ENCODE measurements at places on chromosomes 3 and 15. TPM values are rescaled to one million over a fixed set of nuclear protein-coding genes. Genes with fewer than 3 reads are reported as not detected.

DNA sequence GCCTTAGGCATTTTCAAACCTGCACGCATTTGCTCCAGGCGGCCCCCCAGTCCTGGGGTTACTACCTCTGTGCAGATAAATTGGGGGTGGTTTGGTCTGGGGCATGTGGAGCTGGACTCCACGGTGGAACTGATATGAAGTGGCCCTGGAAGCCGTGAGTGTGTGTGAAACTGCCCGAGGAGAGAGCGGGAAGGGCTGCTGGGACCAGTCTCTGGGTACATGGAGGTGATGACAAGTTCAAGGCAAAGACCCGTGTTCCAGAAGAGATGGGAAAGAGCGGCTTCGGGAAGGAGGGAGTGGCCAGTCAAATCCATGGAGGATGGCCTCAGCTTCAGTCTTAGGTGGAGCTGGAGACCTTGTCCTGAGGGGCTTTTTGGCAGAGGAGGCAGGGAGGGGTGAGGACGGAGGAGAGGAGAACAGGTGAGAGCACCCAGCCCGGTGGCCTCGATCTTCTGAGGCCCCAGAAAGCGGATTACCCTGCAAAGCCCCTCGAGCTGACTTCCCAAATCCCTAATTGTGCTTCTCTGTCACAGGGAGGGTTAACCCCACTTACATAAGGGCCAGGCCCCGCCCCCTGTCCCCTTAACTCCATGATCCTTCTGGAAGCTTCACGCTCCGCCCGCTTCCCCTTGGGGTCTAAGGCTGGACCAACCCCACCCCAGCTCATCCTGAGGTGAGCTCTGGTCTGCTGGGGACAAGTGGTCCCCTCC is 1.9 kb upstream of the NR2E3 start:
- DNase-seq: no peak
- H3K27me3 ChIP-seq: no peaks in the 10 kb centered on the region

GRCh38 chr3:191500892-191501291 is 39.9 kb downstream of the PYDC2 start:
- H3K4me1 ChIP-seq: no peaks in the 10 kb centered on the region
- no peaks in the 10 kb centered on the region for H3K27me3 ChIP-seq
- no peaks in the 10 kb centered on the region for H3K36me3 ChIP-seq
- no peak for DNase-seq

- no peaks in the 10 kb centered on the region for H3K4me1 ChIP-seq
- no peaks in the 10 kb centered on the region for H3K36me3 ChIP-seq
- H3K4me3 ChIP-seq: no peak overlapping the region
- DNase-seq: no peak
- no peaks in the 10 kb centered on the region for H3K27me3 ChIP-seq
- H3K27ac ChIP-seq: no peak overlapping the region
These were observed 833.7 kb downstream of the FHIT start for GRCh38 chr3:60417576-60417975.

DNA sequence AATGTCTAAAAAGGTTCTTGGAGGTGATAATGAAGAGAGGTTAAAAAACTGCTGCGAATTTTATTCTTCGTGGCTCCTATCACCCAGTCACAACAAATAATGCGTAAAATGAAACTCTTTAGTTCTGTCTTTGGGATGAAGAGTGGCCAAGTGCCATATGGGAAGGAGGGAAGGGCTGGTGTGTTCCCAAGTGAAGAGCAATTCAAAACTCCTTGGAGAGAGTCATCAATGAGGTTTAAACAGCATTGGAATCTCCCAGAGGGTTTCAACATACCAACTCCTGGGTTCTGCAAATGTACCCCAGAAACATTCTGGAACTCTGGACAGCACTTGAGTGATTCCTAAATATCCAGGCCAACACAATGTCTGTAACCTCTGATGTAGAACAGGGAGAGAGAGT is 45.3 kb downstream of the SLCO3A1 start:
- no peak overlapping the region for H3K27ac ChIP-seq
- no peaks in the 10 kb centered on the region for H3K27me3 ChIP-seq
- no peaks in the 10 kb centered on the region for H3K36me3 ChIP-seq
- no peaks in the 10 kb centered on the region for H3K4me1 ChIP-seq

DNA sequence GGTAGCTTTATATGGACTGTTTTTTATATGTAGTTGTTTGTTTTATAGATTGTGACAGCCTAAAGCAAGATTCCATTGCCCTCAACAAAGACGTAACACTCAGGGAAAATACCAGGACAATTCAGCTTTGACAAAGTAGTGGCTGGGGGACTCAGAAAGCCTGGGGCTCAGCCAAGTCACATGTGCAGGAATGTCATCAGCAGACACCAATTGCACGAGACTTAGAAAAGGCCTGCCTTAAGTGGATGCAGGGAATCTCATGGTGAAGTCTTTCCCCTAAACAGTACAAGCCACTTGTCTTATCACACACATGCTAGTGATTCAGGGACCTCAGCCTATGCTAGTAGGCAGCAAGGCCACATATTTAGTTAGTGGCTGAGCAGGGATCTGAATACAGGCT is 381.8 kb upstream of the THBS1 start:
- peaks cover 57% of the 10 kb centered on the region for H3K4me1 ChIP-seq
- DNase-seq: no peak
- no peak overlapping the region for H3K4me3 ChIP-seq
- no peaks in the 10 kb centered on the region for H3K27me3 ChIP-seq

GRCh38 chr15:70062321-70062956 is 35.3 kb downstream of the TLE3 start:
- H3K27ac ChIP-seq: no peak overlapping the region
- no peak overlapping the region for H3K4me3 ChIP-seq
- no peak for DNase-seq
- peaks cover 26% of the 10 kb centered on the region for H3K36me3 ChIP-seq
- no peaks in the 10 kb centered on the region for H3K27me3 ChIP-seq

DNA sequence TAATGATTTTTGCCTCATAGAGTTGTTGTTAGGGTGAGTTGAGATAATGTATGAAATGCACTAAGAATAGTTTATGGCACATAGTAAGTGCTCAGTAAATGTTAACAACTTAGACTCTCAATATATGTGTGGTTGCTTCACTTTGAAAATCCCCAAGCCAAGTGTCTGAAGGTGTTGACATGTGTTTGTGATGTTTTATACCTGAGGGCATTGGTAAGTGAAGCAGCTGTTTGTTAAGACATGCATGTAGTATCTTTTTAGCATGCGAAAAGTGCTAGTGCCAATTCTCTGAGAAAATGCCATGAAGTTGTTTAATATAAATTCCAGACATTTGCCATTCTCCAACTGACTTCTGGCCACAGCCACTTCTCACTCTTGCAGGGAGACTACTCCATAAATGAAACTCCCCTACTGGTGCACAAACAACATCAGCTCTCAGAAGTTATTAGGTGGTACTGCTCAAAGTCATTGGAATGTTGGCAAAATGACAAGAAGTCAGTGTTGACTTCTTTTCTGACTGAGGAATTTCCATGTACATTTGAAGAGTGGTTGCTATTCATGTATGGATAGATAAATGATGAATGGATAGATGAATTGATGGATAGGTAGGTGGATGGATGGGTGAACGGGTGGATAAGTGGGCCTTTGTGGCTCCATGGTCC is 103.6 kb upstream of the NUDT16 start:
- H3K27me3 ChIP-seq: no peaks in the 10 kb centered on the region
- H3K27ac ChIP-seq: no peak overlapping the region
- DNase-seq: peak; percentile 10
- no peaks in the 10 kb centered on the region for H3K36me3 ChIP-seq
- H3K4me3 ChIP-seq: no peak overlapping the region

GRCh38 chr3:17333446-17333845 is 409.0 kb downstream of the TBC1D5 start:
- no peak overlapping the region for H3K27ac ChIP-seq
- H3K27me3 ChIP-seq: no peaks in the 10 kb centered on the region
- no peaks in the 10 kb centered on the region for H3K4me1 ChIP-seq
- no peak overlapping the region for H3K4me3 ChIP-seq
- DNase-seq: no peak
- H3K36me3 ChIP-seq: no peaks in the 10 kb centered on the region

- H3K27me3 ChIP-seq: no peaks in the 10 kb centered on the region
- H3K4me1 ChIP-seq: peaks cover 18% of the 10 kb centered on the region
- no peak for DNase-seq
- no peak overlapping the region for H3K4me3 ChIP-seq
These were observed 722 bp downstream of the STRA6 start for GRCh38 chr15:74201710-74202420.

DNA sequence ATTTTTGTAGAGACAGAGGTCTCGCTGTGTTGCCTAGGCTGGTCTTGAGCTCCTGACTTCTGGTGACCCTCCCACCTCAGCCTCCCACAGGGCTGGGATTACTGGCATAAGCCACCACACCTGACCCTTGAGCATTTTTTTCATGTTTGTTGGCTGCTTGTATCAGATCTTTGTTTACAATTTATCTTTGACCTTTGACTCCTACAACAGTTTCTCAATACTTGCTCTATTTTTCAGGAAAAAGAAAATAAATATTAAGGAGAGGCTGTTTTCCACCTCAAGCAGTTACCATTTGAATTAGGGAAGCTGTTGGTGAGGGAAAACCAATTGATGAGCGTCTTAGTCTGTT is 44.5 kb downstream of the LIMD1 start:
- no peaks in the 10 kb centered on the region for H3K36me3 ChIP-seq
- H3K4me1 ChIP-seq: peaks cover 30% of the 10 kb centered on the region
- DNase-seq: no peak
- H3K27ac ChIP-seq: no peak overlapping the region
- no peak overlapping the region for H3K4me3 ChIP-seq

DNA sequence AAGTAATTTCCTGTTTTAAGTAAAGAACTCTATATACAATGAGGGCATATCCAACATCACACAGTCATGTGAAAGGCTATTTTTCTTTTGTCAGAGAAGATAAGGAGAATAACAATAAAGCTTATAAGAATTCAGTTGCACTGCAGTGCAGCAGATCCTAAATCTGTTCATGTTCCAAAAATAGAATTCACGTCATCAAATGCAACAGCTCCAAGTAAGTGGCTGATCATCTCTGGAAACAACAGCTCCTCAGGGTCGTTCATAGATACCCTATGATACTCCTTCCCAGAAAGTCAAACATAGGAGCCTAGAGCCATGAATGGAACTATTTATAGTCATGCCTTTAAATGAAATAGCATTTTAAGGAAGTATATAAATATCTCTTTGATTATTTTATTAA is 100.2 kb downstream of the FMN1 start:
- no peak overlapping the region for H3K27ac ChIP-seq
- H3K4me1 ChIP-seq: peaks cover 25% of the 10 kb centered on the region
- no peak overlapping the region for H3K4me3 ChIP-seq
- no peaks in the 10 kb centered on the region for H3K36me3 ChIP-seq

The FANCD2OS gene
- not detected for total RNA-seq

Data from GM23248 (cell line).